ENCODE measurements at places on chromosomes 7 and 10. TPM values are rescaled to one million over a fixed set of nuclear protein-coding genes. Genes with fewer than 3 reads are reported as not detected.

FAM221A gene
- total RNA-seq, result 4.2 TPM

NOD1 gene
- total RNA-seq, result 21.0 TPM

PAX2 gene
- not detected for total RNA-seq

DENND2A gene
- total RNA-seq, result under 0.01 TPM

GRIFIN gene
- not detected for total RNA-seq

NANOS1 gene
- total RNA-seq, result 0.16 TPM

TFPI2 gene
- total RNA-seq, result 81.8 TPM

ATOH7 gene
- total RNA-seq, result not detected

HOXA2 gene
- total RNA-seq, result 0.49 TPM

FGFBP3 gene
- total RNA-seq, result 0.16 TPM

ADAMTS14 gene
- total RNA-seq, result under 0.01 TPM

VGF gene
- total RNA-seq, result not detected

NXPH1 gene
- total RNA-seq, result not detected

MYH16 gene
- 0.16 TPM for total RNA-seq

SLC18A3 gene
- not detected for total RNA-seq

OR6B1 gene
- total RNA-seq, result not detected

MBL2 gene
- not detected for total RNA-seq

DGKI gene
- total RNA-seq, result 0.65 TPM

CYP3A7 gene
- total RNA-seq, result not detected

CALML3 gene
- total RNA-seq, result not detected

CFTR gene
- total RNA-seq, result not detected

NEUROD6 gene
- not detected for total RNA-seq

UFSP1 gene
- 1.9 TPM for total RNA-seq

TMEM26 gene
- total RNA-seq, result not detected

ZNF467 gene
- total RNA-seq, result 2.7 TPM

ARPC1B gene
- 710 TPM for total RNA-seq

HERC4 gene
- 33.7 TPM for total RNA-seq

IDI2 gene
- not detected for total RNA-seq

AGAP5 gene
- total RNA-seq, result 0.81 TPM

LSM8 gene
- total RNA-seq, result 38.8 TPM

CPXM2 gene
- 4.9 TPM for total RNA-seq

SPDYE16 gene
- total RNA-seq, result under 0.01 TPM

KCNMA1 gene
- under 0.01 TPM for total RNA-seq

SLC26A5 gene
- under 0.01 TPM for total RNA-seq

TMEM270 gene
- not detected for total RNA-seq

HEPACAM2 gene
- not detected for total RNA-seq

SPDYE2 gene
- total RNA-seq, result not detected

SLC4A2 gene
- 131 TPM for total RNA-seq

NUDCD3 gene
- total RNA-seq, result 218 TPM

WEE2 gene
- total RNA-seq, result not detected

All from bladder microvascular endothelial cell (primary cell).